OCI-M1 (cell line): ENCODE measurements at places on chromosomes 4 and X.

DNA sequence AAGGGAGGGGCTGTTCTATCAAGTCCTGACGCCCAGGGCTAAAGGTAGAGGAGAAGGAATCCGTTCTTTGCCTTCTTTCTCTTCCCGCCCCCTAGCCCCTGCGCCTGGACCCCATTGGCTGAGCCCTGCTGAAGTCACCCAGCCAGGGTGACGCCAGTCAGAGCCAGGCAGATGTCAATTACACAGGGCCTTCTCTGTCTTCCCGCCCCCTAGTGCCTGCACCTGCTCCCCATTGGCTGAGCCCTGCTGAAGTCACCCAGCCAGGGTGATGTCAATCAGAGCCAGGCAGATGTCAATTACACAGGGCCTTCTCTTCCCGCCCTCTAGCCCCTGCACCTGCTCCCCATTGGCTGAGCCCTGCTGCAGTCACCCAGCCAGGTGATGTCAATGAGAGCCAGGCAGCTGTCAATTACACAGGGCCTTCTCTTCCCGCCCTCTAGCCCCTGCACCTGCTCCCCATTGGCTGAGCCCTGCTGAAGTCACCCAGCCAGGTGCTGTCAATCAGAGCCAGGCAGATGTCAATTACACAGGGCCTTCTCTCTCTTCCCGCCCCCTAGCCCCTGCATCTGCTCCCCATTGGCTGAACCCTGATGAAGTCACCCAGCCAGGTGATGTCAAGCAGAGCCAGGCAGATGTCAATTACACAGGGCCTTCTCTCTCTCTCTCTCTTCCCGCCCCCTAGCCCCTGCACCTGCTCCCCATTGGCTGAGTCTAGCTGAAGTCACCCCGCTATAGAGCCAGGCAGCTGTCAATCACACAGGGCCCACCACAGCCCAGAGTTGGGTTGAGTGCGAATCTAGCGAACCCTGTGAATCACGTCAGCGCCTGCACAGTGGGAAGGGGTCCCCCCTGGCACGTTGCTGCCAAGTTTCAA is 46.4 kb downstream of the ASMT start:
- peak; percentile 3 for DNase-seq

GRCh38 chr4:101068115-101068514 is 279.2 kb downstream of the PPP3CA start:
- DNase-seq: no peak

GRCh38 chrX:148672517-148672916 is 172.1 kb downstream of the AFF2 start:
- no peak for DNase-seq

DNA sequence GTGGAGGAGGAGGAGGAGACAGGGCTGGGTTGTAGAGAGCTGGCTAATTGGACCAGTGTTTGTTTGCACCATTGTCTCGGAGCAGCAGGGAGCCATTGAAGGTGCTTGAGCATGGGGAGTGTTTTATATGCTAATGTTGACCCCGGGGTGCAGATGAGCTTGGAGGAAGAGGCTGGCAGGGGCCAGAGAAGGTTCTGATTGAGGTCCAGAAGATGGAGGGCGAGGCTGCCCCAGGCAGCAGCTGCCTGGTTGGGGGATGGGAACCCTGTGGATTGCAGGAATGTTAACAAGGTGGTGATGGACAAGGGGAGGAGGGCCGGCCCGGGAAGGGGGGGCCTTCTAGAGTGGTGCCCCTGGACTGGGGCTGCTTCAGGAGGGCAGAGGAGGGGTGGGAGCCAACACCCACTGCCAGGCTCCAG is 18.0 kb downstream of the DOK7 start:
- no peak for DNase-seq

DNA sequence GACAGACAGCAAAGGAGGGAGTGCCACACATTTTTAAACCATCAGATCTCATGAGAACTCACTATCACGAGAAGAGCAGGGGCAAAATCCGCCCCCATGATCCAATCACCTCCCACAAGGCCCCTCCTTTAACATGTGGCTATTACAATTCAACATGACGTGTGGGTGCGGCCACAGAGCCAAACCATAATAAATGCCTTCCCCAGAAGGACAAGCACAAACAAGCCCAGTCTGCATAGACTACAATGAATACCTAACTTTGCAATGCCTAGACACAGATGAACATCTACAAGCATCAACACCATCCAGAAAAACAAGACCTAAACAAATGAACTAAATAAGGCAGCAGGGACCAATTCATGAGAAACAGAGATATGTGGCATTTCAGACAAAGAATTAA is 12.3 kb downstream of the ETDA start:
- DNase-seq: no peak

DNA sequence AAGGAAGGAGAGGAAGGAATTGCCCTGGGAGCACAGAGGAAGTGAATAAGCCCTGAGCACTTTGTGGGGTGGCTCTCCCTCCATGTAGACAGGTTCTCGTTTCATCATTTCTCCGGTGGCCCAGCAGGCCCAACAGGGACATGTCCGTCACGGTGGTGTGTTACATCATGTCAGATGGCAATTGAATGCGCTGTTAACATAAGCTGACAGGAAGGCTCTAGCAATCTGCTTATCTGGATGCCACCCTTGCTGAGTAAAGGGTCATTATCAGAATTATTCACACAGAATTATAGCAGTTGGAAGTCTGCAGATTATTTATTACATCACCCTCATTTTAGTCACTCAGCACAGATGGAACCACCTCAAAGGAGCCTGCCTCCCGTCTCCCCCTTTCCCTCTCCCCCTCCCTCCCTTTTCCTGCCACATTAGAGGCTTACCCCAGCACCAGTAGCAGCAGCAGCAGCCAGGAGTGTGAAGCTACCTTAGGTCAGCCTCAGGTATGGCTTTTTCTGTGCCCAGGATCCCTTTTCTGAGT is 124.3 kb upstream of the TRIM2 start:
- DNase-seq: peak; percentile 92

DNA sequence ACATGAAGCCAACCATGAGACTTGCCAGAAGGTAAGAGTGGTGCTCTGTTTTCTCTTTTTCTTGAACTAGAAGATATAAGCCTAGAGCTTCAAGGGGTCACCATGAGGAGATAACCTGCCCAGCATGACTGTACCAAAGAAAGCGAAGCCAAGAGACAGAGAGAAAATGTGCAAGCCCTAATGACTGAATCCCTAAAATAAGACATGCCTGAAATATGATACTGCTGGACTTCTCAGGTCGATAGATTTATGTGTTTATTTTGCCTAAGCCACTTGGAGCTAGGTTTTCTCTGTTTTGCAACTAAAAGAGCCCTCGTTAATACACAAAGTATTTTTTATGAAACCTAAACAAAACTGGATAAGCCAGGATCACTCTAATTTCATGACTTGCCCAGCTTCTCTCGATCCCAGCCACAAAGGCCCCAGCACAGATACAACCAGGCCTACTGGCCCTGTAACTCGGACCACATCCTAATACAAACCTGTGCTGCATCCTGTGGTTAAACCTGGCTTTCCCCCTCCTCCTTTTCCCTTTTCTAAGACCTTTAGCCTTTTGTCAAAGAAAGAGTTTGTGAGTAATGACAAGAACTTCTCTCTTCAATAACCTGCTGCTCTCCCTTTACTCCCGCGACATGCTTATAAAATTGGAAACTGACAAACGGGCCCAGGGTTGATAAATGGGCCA is 185.8 kb downstream of the APBB2 start:
- no peak for DNase-seq

DNA sequence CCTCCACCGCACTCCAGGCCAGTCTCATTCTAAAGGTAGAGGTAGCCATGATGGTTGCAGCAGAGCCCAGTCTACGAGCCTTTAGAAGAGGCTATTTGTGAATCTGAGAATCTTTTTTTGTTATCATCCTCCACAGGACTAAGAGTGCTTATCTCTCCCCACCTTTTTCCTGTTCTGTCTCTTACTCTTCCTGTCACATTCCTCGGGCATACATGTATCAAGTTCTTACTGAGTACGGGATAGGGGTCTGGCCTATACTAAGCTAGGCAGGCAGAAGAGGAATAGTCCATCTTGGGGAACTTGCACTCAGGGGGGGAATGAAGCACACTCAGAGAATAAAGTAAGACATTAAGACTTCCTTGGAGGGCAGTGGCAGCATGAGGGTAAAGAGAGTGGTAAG is 25.7 kb downstream of the LAS1L start:
- DNase-seq: no peak

DNA sequence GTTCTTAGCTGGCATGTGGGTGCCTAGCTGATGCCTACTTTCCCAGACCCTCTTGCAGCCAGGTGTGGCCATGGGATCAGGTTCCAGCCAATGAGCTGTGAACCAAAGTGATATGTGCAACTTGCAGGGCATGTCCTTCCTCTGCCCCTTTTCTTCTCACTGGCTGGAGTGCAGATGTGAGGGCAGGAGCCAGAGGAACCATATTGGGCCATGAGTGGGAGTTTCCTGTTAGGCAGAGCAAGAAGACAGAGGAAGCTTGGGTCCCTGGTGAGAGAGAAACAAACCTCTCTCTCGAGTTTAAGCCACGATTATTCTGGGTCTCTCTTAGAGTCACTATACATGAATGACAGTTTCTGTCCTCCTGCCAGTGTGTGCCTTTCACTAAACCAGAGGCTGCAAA is 120.4 kb upstream of the STX18 start:
- no peak for DNase-seq

- DNase-seq: peak; percentile 81
Measured at GRCh38 chrX:50579955-50580354, 109.3 kb upstream of the DGKK start.

- DNase-seq: peak; percentile 91
Measured at GRCh38 chr4:83252782-83253405, 31.7 kb downstream of the COQ2 start.

GRCh38 chrX:7314425-7314824 is 166.5 kb upstream of the PUDP start:
- no peak for DNase-seq

DNA sequence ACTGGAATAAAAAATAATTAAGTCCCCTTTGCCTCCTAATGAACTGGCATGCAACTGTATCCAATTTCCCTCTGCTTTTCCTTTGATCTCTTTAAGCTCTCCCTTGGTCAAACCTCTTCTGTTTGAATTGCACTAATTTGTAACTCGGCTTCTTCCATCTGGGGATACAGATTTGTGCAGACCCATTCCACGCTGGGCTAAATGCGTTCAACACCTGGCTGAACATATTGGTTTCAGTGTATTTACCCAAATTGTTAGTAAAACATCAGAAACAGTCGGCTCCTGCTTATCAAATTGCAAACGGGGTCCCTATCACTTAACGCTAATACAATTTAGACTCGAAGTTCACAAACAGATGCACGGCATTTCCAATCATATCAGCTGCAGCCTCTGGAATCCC is 124.9 kb upstream of the TAPT1 start:
- no peak for DNase-seq

DNA sequence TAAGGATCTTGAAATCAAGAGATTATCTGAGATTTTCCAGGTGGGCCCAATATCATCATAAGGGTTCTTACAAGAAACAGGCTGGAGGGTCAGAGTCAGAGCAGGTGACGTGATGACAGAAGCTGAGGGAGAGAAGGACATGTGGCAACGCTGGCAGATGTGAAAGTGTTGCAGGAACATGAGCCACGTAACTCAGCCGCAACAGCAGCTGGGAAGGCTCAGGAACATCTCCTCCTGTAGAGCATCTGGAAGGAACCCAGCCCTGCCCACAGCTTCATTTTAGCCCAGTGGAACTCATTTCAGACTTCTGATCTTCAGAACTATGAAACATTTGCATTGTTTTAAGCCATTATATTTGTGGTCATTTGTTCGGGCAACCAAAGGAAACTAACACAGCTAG is 156.3 kb upstream of the VEGFC start:
- DNase-seq: no peak

GRCh38 chr4:142648378-142648777 is 197.7 kb downstream of the INPP4B start:
- no peak for DNase-seq

- peak; percentile 45 for DNase-seq
Measured at GRCh38 chr4:5998333-5998936, 19.8 kb downstream of the C4orf50 start.

GRCh38 chr4:121554382-121554781 is 142.4 kb downstream of the ANXA5 start:
- no peak for DNase-seq

DNA sequence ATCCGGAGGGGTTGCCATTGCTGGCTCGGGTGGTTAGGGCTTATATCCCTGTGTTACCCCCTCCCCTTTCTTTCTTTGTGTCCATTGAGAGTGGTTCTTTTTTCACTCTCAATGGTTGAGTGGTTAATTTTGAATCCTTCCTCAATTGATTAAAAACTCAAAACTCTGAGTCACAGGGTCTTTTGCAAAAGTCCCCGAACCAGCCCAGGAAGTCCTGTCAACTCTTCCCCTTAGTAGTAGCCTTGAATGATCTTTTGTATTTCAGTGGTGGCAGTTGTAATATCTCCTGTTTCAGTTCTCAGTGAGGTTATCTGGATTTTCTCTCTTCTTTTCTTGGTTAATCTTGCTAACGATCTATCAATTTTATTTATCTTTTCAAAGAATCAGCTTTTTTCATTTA is 170.0 kb upstream of the GYPA start:
- DNase-seq: no peak

GRCh38 chr4:6612961-6613675 is 27.4 kb upstream of the MRFAP1 start:
- no peak for DNase-seq

DNA sequence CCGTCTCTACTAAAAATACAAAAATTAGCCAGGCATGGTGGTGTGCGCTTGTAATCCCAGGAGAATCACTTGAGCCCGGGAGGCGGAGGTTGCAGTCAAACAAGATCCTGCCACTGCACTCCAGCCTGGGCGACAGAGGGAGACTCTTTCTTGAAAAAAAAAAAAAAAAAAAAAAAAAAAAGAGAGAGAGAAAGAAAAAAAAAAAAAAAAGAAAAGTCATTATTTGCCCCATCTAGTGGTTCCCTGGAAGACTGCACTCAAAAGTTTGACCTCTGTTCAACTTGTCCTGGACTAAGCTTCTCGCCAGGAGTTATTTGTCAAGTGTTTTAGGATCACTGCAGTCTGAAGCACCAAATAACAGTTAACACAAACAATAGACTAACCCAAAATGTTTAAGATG is 45.3 kb upstream of the KCTD8 start:
- DNase-seq: peak; percentile 63

DNA sequence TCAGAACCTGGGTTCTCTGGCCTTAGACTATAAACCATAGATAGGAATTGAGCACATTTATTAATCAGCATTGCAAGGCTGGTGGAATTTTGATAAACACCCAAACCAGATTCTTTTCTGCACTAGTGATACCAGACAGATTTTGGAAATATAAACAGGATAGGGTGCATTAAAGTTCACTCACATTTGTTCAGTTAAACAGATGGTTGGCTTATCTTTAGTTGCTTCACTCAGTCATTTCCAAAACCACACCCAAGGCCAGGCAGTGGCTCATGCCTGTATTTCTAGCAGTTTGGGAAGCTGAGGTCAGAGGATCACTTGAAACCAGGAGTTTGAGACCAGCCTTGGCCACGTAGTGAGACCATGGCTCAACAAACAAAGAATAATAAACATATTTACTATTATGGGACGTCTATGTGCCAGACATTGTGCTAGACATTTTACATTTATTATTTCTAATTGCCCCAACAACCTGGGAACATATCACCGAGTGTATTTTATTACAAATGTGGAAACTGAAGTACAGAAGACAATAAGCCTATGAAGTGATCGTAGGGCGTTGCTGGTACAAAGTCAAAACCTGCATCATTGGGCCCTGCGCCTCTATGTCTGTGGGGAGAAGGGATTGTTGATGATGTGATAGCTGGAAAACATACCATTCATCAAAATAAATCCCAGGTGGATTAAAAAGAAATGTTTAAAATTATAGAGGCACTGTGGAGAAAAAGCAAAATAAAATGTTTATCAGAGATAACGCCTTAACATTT is 15.0 kb downstream of the ADD1 start:
- peak; percentile 84 for DNase-seq
